ENCODE measurements at places on chromosomes 7 and 10.
A peak's percentile ranks its signal among the peaks of the same experiment; 100 is the strongest.

- no peak for DNase-seq
These were observed 120.0 kb downstream of the MKX start for GRCh38 chr10:27625452-27626211.

DNA sequence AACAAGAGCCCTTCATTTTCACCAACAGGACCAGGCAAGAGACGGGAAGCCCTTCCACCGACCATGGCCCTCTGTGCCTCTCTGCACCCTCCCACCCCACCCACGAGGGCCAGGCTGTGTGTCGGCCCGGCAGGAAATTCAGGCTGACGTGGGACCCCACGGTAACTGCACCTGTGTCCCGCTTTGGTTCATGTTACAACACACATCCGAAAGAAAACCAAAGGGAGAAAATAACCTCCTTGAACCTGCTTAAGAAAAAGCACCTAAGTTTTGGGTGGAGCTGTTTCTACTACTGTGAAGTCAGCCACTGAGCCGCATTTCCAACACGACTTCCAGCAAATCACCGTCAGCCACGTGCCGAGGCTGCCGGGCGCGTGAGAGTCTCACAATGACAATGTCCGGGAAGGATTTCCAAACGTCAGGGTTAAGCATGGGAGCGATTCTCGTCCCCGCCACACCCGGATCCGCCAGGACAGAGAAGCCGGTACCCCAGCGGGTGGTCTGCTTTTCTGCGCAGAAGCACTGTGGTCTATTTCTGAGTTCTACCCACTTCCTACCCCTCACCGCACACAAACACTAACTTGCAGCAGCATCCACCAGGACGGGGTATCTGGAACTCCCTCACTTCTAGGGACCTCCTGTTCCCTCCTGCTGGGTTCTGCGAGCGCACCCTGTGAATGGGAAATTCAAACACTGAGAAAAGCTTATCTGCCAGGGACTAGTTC lies 36.6 kb downstream of the AMZ1 start:
- no peak for DNase-seq

- no peak for DNase-seq
These were observed 37.9 kb downstream of the GLI3 start for GRCh38 chr7:42198974-42199668.

GRCh38 chr10:6130848-6131470 lies 42.1 kb downstream of the RBM17 start:
- DNase-seq, result no peak

DNA sequence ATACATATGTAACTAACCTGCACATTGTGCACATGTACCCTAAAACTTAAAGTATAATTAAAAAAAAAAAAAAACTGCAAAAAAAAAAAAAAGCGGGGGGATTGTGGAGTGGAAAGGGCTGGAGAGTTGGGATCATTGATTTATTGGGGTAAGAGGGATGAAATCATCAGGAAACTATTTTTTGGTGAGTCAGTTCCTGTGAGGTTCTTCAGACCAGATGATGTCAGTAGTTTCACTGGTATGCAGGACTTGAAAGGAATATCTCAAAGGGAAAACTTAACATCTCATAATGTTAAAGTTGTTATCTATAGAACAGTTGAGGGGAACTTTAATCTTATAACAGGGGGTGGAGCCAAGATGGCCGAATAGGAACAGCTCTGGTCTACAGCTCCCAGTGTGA lies 32.6 kb upstream of the TECTB start:
- no peak for DNase-seq

GRCh38 chr7:98630149-98630548 lies 13.1 kb downstream of the NPTX2 start:
- no peak for DNase-seq

GRCh38 chr10:5481121-5481520 lies 18.2 kb downstream of the CALML5 start:
- no peak for DNase-seq

DNA sequence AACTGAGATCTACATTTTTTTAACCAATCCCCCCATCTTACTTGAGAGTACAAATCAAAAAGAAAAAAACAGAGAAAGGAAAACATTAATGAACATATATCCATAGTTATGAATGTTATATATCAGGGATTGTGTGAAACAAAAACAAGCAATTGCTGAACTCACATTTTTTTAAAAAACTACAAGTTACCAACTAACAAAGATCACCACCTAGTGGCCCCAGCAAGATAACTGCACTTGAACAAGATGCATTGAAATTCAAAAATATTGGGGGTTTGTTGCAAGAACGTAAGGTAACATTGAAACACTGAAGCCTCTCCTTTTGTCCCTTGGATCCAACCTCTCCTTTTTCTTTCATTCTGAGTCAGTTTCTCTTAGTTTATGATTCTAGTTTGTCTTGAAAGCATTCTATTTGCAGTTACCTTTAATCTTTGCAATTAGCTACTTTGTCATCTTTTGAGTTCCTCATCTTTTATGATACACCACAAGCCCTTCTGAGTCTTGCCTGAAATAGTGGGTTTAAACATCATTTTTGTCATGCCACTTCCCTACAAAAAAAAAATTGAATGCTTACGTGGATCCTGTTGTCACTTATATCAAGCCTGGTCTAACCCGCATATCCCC lies 87.3 kb upstream of the TES start:
- peak; percentile 12 for DNase-seq

DNA sequence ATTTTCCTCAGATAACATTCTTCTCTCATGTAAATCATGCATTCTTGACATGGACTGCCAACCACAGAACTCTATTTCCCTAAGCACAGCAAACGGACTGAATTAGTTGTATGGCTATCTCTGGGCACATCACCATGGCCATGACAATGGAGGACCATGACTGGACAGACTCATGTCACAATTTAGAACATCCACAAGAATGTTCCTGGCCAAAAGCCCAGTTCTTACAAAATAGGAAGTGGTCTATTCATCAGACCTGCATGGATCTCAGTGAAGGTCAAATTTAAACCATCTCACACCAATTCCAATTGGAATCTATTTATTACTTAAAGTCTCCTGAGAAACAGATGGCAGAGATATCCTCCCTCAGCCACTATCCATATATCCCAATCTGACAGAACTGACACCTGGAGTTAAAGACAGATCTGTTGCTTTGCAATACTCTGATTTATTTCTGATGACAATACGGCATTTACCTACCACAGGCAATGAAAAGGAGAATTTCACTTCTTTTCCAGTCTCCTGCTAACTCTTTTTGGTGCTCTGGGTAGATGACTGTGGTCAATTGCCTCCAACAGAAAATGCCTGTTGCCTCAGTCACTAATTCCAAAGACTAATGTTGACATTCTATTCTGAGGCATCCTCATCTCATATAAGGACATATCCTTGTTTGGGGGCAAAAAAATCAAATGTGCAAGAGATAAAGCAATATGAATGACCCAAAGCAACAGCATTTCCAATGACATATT lies 254.8 kb downstream of the HTR7 start:
- no peak for DNase-seq

GRCh38 chr7:141349804-141350203 lies 201.4 kb upstream of the AGK start:
- DNase-seq, result no peak

DNA sequence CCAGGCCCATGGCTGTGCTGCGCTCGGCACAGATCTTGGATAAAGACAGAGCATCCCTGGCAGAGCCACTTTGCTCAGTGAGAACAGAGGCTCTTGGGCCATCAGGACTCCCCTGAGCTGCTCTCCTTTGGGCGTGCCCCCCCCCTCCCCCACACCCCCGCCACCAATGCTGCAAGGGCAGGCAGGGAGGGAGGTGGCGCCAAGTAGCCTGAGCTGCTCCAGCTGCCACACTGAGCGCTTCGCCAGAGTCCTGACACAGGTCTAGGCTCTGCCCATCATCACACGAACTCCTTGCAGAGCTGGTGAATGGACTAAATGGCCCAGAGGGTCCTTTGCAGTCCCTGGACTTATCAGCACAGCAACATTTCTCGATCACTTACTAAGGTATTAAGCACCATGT lies 12.5 kb downstream of the AKR1B1 start:
- DNase-seq, result no peak

- no peak for DNase-seq
These were observed 36.2 kb downstream of the COX15 start for GRCh38 chr10:99695761-99696160.

DNA sequence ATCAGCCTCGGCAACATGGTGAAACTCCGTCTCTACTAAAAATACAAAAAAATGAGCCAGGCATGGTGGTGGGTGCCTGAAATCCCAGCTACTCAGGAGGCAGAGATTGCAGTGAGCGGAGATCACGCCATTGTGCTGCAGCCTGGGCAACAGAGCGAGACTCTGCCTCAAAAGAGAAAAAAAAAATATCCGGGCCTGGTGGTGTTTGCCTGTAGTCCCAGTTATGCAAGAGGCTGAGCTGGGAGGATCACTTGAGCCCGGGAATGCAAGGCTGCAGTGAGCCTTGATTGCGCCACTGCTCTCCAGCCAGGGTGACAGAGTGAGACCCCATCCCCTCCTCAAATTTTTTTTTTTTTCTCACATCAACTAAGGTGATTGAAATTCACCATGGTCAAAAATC lies 42.8 kb downstream of the CDC123 start:
- DNase-seq, result no peak

DNA sequence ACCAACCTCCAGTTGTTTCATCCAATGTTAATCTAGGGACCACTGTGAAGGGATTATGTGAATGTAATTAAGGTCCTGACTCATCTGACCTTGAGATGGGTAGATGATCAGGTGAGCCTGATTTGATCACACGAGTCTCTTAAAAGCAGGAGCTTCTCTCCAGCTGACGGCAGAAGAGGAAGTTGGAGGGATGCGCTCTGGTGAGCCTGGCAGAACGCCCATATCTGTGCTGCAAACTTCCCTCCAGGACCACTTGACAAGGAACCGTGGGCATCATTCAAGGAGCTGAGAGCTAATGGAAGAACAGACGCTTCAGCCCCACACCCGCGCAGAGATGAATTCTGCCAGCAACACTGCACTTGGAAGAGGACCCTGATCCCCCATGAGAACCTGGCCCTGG lies 642.4 kb downstream of the TNS3 start:
- no peak for DNase-seq

GRCh38 chr10:18713077-18713476 lies 53.8 kb downstream of the ARL5B start:
- peak; percentile 19 for DNase-seq

DNA sequence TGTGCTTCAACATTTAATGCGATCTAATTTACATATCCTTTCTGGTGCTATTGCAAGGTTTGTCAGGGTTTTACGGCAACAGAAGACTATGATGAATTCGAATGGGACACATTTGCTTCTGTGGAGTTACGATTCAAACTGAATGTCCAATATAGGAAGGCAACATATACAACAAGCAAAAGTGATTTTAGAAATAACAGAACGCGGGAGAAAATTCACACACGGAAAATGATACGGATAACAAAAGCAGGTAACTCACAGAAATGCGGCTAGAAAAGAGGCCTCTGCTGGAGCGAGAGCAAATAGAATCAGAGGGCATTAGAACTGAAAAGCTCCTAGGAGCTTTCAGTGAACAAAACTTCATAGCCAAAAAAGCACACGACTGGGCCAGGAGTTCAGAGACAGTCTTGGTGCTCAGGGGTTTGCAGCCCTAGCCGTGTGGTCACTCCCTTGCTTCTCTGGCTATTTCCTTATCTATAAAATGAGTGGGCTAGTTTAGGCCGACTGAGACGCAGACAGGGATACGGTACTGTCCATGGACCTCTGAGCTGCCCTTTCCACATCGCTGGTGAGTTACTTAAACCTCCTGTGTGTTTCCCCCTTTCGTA lies 557 bp upstream of the TAX1BP1 start:
- no peak for DNase-seq

GRCh38 chr7:94875201-94875600 lies 32.2 kb upstream of the PPP1R9A start:
- no peak for DNase-seq

- DNase-seq, result no peak
These were observed 136.7 kb downstream of the HECW1 start for GRCh38 chr7:43248961-43249822.

GRCh38 chr7:14954035-14954434 lies 51.5 kb upstream of the DGKB start:
- no peak for DNase-seq

DNA sequence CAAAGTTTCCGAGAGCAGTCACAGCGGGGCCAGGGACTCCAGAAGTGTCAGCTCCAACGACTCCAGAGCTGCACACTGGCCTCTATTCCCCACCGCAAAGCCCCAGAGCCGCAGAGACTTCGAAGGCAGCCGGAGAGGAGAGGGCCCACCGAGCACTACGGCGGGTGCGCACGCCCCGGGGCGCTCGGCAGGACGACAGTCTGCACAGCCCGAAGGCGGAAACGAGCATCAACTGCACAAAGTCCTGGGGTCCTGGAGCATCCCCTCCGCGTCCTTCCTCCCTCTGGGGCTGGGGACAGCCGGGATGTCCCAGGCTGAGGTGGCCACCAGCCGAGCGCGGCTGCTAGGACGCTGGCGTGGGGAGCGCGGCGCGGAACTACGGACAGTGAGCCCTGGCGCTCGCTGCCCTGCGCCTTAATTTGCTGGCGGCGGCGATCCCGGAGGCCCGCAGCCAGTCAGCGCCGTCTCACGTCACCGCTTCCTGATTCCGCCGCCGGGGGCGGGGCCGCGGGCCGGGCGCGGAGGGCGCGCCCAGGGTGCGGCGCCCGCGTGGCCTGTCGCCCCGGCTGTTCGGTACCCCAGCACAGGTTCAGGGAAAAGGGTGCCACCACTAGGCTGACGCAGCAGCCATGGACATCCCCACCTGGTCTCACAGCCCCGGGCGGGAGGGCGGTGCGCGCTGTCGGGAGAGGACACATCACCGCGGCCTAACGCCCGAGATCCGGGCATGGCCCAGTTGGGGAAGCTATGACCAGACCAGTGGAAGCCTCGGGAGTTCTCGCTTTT lies at the start of gene TBX20:
TBX20 (minus strand) TSS at position 391 of the 786 bp plus-strand sequence. CDS start 480 bp downstream, outside the sequence.
- no peak for DNase-seq

GRCh38 chr10:26697922-26698608 lies 564 bp downstream of the PDSS1 start:
- DNase-seq, result no peak

GRCh38 chr7:65430344-65431186 lies 56.9 kb downstream of the ZNF92 start:
- DNase-seq, result no peak

- no peak for DNase-seq
These were observed 62.3 kb upstream of the KAT6B start for GRCh38 chr10:74763934-74764591.

DNA sequence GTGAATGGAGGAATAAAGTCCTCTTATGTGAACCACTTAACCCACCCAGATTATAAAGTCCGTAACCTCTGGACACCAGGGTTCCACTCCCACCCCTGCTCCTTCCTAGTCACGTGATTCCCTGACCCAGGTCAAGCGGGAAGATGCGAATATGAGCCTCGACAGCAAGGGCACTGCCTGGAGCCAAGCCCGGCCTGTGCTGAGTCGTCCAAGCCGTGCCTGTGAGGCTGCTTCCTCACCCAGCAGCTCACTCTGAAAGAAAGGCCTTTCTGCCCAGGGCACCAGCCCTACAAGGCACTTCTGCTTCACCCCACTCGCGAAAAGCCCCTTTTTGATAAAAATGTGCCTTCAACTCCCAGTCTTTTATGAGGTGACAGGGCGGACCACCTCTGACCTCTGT lies 85.8 kb downstream of the CYTH3 start:
- no peak for DNase-seq
